ENCODE measurements at places on chromosomes 5 and 9. TPM values are rescaled to one million over a fixed set of nuclear protein-coding genes. Genes with fewer than 3 reads are reported as not detected.

- no peak for DNase-seq
- no peaks in the 10 kb centered on the region for H3K27me3 ChIP-seq
- H3K4me1 ChIP-seq: peaks cover 11% of the 10 kb centered on the region
- peak overlapping the region; percentile 12 for H3K27ac ChIP-seq
Measured at GRCh38 chr9:109020581-109021511, 7.5 kb upstream of the CTNNAL1 start.

Gene IGIP
- total RNA-seq: 2.6 TPM

Gene CDHR2
- 1.1 TPM for total RNA-seq

- no peak overlapping the region for H3K27ac ChIP-seq
- H3K4me3 ChIP-seq: no peak overlapping the region
- H3K27me3 ChIP-seq: no peaks in the 10 kb centered on the region
- H3K36me3 ChIP-seq: peaks cover 8% of the 10 kb centered on the region
- DNase-seq: no peak
Measured at GRCh38 chr5:107449369-107449768, 221.4 kb downstream of the EFNA5 start.

GRCh38 chr5:156522651-156523529 is 195.9 kb downstream of the SGCD start:
- no peak overlapping the region for H3K4me3 ChIP-seq
- DNase-seq: no peak
- peaks cover 8% of the 10 kb centered on the region for H3K36me3 ChIP-seq
- H3K27me3 ChIP-seq: peaks cover 19% of the 10 kb centered on the region

GRCh38 chr5:146586752-146587151 is 70.8 kb upstream of the GPR151 start:
- DNase-seq: no peak
- peaks cover 10% of the 10 kb centered on the region for H3K36me3 ChIP-seq
- H3K27ac ChIP-seq: no peak overlapping the region
- H3K4me1 ChIP-seq: no peaks in the 10 kb centered on the region
- peaks cover 1% of the 10 kb centered on the region for H3K27me3 ChIP-seq

- peaks cover 2% of the 10 kb centered on the region for H3K36me3 ChIP-seq
- peaks cover 13% of the 10 kb centered on the region for H3K4me1 ChIP-seq
- H3K27me3 ChIP-seq: no peaks in the 10 kb centered on the region
- DNase-seq: no peak
- no peak overlapping the region for H3K4me3 ChIP-seq
- peak overlapping the region; percentile 51 for H3K27ac ChIP-seq
Measured at GRCh38 chr5:131328536-131329285, 64.9 kb downstream of the CDC42SE2 start.

- H3K36me3 ChIP-seq: no peaks in the 10 kb centered on the region
- H3K27me3 ChIP-seq: peaks cover 11% of the 10 kb centered on the region
- H3K4me3 ChIP-seq: no peak overlapping the region
- H3K4me1 ChIP-seq: peaks cover 4% of the 10 kb centered on the region
Measured at GRCh38 chr5:134120386-134121138, 6.1 kb downstream of the TCF7 start.

Gene PCDHB16
- 24.6 TPM for total RNA-seq

- peaks cover 44% of the 10 kb centered on the region for H3K4me1 ChIP-seq
- H3K4me3 ChIP-seq: no peak overlapping the region
- no peaks in the 10 kb centered on the region for H3K36me3 ChIP-seq
- no peak overlapping the region for H3K27ac ChIP-seq
- no peaks in the 10 kb centered on the region for H3K27me3 ChIP-seq
- no peak for DNase-seq
Measured at GRCh38 chr9:134554373-134555093, 87.1 kb upstream of the COL5A1 start.

Gene CARD9
- total RNA-seq: 3.6 TPM

DNA sequence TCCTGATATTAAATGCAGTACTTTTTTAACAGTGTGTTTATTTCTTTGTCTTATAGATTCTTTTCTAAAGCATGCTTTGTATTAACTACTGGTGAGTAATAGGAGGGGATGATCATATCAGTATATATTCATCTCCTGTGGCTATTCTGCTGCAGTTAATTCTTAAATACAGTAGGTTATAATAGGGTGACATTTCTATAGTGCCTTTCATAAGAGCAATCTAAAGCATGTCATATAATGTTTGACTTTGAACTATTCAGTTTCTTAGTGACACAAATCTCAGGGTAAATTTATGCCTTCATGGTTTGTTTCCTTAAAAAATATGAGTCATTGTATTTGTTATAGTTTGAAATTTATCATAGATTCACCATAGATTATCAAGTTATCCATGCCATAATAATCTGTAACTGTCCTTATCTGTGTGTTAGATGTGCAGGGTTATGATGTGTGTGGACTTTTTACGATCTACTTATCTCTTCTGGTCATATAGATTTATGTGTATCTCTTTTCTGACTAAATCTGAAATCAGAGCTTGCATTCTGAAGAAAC is 1019.5 kb downstream of the NR2F1-AS1 start:
- no peaks in the 10 kb centered on the region for H3K36me3 ChIP-seq
- no peak overlapping the region for H3K27ac ChIP-seq
- no peak overlapping the region for H3K4me3 ChIP-seq
- no peaks in the 10 kb centered on the region for H3K27me3 ChIP-seq
- DNase-seq: no peak

Gene FOXD4L5
- 0.22 TPM for total RNA-seq

GRCh38 chr9:136746621-136747020 is 1.7 kb downstream of the LCN6 start:
- peaks cover 8% of the 10 kb centered on the region for H3K4me1 ChIP-seq
- no peak overlapping the region for H3K4me3 ChIP-seq
- H3K36me3 ChIP-seq: no peaks in the 10 kb centered on the region
- DNase-seq: no peak

GRCh38 chr9:18849890-18850677 is 182.9 kb downstream of the SAXO1 start:
- H3K36me3 ChIP-seq: peaks cover 1% of the 10 kb centered on the region
- peaks cover 2% of the 10 kb centered on the region for H3K27me3 ChIP-seq
- H3K27ac ChIP-seq: no peak overlapping the region
- peaks cover 10% of the 10 kb centered on the region for H3K4me1 ChIP-seq

GRCh38 chr5:141223112-141223783 is at the start of gene PCDHB14:
PCDHB14 (plus strand) TSS chr5:141223343; CDS start chr5:141223506, 163 bp downstream.
- H3K36me3 ChIP-seq: peaks cover 60% of the 10 kb centered on the region
- no peaks in the 10 kb centered on the region for H3K4me1 ChIP-seq

Data from mesothelial cell of epicardium (in vitro differentiated cells).